ENCODE measurements at places on chromosomes 11 and 22.

GRCh38 chr11:36692704-36693103, 94.7 kb upstream of the RAG2 start:
- no peak for DNase-seq

GRCh38 chr11:9681583-9682372, 17.9 kb downstream of the SWAP70 start:
- no peak for DNase-seq

DNA sequence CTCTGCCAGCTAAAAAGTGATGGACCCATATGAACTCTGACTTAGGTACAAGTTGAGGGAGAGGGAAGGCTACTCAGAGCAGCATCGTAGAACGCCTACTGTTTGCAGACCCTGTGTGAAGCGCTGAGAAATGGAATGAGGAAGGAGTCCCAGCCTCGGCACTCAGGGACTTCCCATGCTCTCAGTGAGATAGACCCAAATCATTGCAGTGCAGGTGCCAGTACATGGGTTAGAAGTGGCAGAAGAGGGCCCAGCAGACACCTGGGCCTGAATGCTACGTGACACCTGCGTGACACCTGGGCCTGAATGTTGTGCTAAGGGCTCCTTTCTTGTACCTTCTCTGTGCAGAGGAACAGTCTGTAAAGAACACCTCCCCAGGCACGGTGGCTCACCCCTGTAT, 2.6 kb upstream of the PDGFB start:
- DNase-seq: no peak

GRCh38 chr22:38699143-38699542, 1.6 kb downstream of the JOSD1 start:
- no peak for DNase-seq
